ENCODE measurements at places on chromosomes 5 and 9.

- DNase-seq: no peak
Observed at GRCh38 chr5:166708291-166708690, 1583.2 kb upstream of the WWC1 start.

- no peak for DNase-seq
Observed at GRCh38 chr5:103624675-103625074, 62.1 kb upstream of the NUDT12 start.

DNA sequence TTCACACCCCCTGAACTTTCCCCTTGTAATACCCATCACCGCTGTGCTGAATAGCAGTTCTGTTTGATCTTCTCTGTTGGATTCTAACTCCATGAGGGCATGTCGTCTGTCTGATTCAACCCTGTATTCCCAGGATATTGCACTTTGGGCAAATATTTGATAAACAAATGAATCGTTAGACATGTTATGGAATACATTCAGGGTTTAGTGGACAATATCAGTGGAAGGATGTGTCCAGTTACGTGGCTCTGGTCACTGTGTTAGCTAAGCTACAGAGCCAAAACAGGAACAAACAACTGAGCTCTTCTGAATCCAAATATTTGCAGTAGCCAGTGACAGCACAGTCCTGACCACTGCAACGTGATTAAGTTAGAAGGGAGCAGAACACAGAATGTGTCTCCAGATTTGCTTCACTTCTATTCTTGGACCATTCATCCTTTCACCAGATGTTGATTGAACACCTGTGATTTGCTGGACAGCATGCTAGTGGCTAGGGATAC lies 13.2 kb downstream of the ANGPTL2 start:
- no peak for DNase-seq

GRCh38 chr9:70588999-70589398 lies 174.5 kb upstream of the KLF9 start:
- no peak for DNase-seq

- peak; percentile 27 for DNase-seq
Observed at GRCh38 chr9:38263532-38263931, 129.0 kb upstream of the ALDH1B1 start.

DNA sequence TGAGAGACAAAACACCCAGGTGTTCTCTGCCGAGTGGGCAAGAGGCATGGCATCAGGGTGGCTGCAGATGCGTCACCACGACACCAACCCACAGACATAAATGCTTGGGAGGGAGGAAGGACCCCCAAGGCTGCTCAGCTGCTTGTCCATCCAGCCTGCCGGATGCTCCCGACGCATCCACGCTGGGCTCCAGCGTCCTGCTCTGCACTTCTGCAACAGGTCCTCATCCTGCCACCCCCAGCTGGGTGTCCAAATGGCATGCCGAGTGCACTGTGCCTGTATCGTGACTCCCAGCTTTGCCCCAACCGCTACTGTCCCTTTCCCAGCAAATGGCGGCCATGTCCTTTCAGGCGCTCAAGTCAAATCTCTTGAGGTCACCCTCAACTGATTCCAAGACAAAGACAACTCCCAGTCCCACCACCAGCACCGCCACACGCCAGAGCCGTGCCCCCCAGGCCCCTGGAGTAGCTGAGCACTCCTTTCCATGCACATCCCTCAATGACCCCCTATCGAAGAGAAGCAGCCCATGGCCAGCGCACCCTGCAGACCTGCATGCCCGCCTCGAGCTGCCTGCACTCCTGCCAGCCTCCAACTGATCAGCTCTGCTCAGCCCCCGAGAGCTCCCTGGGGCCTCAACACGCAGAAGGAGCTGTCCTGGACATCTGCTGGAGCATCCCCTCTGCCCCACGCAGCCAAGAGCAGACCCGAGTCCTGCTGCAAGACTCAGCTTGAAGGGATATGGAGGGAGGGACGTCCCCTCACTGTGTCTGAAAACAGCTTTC lies 116.7 kb downstream of the ROR2 start:
- no peak for DNase-seq

DNA sequence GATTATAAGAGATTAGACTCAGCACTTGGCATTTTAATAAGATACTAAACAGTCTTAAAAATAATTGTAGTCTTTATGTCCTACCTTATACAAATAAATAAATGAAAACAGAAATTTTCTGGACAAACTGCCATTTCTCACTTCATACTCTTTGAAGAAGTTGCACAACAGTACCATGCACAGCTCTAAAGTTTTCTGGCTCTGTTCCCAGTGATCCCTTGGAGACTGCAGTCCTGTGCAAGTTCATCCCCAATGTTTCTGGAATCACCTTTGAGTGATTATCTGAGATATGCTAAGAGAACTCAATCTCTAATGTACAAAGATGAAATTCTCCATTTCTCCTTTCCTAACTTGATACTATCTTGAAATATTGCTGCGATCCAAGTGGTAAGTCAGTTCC lies 330.4 kb upstream of the EDIL3 start:
- no peak for DNase-seq

GRCh38 chr5:19880859-19881436 lies 107.1 kb downstream of the CDH18 start:
- DNase-seq: no peak

DNA sequence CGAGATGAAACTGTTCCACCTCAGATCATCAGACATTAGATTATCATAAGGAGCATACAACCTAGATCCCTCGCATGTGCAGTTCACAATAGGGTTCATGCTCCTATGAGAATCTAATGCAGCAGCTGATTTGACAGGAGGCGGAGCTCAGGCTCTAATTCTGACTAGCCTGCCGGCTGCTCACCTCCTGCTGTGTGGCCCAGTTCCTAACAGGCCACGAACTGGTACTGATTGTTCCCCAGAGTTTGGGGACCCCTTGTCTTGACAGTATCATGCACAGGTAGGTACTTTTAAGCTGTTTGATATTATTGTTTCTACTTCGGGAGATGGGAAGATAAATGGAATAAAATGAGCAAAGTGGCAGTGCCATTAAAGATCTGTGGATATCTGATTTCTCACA lies 66.9 kb downstream of the ZCCHC7 start:
- DNase-seq: no peak

DNA sequence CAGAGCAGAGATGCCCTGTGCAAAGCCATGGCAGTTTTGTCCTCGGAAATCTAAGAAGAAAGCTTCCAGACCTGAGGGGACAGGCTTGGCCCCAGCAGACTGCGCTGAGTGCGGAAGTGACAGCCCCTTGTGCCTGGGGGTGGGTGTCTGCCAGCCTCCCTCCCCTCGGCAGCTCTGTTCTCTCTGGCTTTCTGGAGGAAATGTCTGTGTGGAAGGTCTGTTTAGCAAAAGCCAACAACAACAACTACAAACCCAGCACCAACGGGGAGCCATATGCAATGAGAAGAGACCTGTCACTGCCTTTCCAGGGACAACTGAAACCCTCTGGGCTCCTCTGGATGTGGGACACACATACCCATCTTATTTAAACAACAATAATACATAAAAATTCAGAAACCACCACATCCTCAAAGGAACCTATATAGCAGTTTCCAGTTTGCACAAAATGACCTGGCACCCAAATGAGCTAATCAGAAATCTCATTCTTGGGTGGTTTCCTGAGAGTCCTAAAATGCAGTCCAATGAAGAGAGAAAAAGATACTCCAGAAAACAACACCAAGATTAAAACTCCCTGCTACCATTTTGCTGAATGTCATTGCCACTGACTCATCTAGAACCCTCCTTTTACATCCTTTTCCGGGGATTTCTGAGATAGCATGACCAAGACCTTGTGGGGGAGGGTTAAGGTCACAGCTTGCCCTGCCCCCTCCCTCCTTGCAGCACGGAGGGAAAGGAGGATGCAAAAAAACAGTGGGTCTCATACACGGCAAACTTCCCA lies 97.7 kb downstream of the AK8 start:
- DNase-seq: no peak

DNA sequence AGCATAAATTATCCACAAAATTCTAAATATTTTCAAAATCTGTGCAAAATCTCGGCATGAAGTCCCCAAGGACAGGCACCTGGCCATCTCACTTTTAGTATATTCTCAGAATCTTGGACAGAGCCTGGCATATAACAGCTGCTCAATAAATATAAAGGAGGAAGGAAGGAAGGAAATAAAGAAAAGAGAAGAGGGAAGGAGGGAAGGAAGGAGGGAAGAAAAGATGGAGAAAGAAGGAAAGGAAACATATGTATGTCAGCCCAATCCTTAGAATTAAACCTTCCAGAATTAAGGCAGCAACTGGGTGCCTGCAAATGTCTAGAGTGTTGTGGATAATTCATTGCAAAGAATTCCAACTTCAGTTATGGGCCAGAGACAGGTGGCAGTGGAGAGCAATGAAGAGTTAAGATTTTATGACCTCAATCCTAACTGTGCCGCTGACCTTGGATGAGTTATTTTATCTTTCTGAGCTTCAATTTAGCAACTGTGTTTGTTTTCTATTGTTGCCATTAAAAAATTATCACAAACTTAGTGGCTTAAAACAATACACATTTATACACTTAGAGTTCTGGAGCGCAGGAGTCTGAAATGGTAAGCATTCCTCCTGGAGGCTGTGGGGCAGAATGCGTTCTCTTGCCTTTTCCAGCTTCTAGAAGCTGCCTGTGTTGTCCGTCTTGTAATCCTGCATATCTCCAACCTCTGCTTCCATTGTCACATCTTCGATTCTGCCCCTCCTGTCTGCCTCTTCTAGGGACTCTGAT lies 200.9 kb upstream of the MSX2 start:
- no peak for DNase-seq

GRCh38 chr5:145585-146323 lies 45.5 kb upstream of the LRRC14B start:
- no peak for DNase-seq

- no peak for DNase-seq
Observed at GRCh38 chr9:99350461-99350860, 128.4 kb downstream of the SEC61B start.

DNA sequence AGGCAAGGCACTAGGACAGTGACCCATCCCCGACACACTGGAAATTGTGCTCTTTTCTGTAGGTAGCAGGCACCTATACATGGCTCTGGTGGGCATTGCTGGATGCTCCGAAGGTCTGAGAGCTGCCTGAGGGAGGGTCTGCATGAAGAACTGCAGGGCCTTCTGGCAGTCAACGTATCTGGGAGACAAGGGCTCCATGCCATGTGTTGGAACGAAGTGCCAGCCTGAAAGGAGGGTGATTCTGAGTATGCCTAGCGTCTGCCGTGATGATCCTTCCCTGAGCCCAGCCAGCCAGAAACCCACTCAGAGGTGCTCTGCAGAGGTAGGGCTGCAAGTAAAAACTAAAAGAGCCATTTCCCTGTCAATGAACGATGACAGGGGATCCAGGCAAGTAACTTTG lies 453.2 kb downstream of the MED10 start:
- DNase-seq: no peak

DNA sequence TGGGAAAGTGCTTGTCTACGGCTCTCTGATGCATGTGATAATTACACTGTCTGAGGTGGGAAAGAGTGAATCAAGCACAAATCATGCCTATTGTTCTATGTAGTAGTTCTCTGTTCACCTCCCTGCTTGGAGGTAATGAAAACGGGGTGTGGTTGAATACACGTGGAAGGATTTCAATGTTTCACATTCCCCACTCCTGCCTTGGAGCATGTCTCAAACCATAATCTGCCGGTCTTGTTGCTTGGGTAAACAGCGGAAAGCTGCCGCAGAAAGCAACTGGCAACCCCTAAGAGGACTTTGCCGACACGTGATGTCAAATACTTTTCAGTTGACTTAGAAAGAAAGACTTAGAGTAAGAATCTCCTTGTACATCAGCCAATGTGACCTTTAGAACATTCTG lies 63.5 kb upstream of the MOCS2 start:
- DNase-seq: no peak

DNA sequence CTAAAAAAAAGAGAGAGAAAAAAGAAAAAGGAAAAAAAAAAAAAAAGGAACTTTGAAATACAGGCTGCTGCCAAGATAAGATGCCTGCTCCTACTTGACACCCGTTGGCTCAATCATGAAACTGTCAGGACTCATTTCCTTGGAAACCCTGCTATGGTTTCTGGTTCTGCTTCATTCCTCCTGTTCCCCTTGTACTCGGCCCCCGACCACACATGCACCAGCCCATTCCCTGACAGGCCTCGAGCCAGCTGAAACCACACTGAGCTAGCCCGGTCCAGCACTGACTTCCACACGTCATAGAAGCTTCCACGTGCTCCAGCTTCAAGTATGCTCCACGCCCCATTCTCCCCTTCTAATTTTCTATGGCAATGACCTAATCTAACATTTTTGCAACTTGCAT lies 93.2 kb downstream of the MYO10 start:
- no peak for DNase-seq

DNA sequence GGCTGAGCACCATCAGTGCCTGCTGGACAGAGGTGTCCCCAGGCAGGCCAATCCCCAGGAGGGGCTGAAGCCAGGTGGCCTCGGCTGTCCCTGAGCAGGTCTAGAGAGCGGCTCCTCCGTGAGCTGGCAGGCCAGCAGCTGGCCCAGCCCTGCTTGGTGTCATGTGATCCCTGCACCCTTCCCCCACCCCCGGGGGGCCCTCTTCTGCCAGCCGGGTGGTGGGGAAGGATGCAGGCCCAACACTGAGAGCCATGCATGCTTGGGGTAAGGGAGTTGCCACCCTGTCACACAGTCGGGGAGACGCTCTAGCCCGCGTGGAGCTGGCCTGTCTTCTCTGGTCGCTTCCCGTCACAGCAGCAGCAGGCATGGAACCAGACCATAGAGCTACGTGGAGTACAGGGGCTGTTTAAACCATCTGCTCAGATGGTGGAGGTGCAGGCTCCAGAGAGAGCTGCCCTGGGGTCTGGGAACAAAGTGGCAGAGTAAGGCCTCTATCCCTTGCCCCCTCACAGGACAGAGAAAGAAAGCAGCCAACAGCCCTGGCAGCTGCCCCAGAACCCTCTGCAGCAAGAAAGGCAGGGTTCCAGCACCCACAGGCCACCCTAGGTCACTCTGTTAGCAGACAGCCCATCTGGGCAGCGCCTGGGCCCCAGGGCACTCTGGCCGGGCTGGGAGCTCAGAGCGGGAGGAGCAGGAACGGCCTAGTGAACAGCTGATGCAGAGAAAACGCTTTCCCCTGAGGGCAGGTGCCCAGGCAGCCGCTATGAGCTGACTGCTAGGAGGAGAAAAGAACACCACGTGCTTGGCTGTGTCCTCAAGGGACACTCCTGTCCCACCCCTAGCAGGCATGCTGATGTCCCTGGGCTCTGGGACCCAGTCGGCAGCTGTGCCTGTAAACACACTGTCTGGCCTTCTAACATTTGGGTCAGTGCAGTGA lies 6.8 kb downstream of the RALGDS start:
- DNase-seq: no peak

GRCh38 chr5:17482790-17483189 lies 15.2 kb upstream of the TAF11L2 start:
- no peak for DNase-seq

DNA sequence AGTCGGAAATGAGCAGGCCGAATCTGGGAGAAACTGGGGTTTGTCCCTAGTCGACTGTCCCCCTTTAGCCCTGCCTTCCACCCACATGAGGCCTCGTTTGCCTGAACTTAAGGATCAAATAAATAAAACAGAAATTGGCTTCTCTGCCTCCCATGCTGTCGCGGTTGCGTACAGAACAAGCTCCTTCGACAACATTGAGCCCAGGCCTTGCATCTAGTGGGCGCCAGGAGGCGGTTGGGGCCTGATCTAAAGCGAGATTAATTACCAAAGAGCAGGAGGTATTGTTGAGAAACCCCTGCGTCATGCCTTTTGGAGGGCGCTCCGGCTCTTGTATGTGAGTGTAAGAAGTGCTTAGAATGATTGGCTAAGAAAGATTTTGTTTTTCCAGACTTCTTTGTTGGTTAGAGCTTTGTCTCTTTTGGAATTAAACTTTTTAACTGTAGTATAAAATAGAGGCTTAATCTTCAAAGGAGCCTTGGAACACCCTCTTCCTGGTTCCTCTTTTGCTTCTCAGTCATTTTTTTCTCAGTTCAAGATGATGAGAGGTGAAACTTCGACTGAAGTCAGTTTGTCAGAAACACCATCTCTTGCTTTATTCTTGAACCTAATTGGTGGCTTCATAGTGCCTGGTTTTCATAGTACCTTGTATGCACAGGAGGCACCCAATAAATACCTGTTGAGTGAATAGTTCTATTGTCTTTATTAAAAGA lies 828 bp downstream of the ATP6V0E1 start:
- DNase-seq: peak; percentile 73

Measured in Jurkat, Clone E6-1 (cell line).